ENCODE measurements at places on chromosomes 4 and X.

DNA sequence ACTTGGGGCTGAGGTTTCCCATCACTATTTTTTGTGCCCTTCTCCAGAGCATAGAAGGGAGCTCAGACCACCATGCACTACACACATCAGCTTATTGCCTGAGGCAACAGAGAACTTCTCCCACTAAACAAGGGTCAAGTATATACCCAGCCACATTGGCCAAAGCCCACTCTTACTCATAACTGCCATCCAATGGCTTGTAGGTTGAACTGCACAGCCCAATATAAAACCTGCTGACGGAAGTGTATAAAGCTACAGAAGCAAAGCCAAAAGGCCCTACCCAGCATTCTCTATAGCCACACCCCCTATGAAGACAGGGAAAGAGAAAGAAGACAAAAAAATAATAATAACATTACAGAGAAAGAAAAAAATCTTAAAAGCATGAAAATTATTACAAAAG is 139.7 kb downstream of the LRBA start:
- DNase-seq = no peak

DNA sequence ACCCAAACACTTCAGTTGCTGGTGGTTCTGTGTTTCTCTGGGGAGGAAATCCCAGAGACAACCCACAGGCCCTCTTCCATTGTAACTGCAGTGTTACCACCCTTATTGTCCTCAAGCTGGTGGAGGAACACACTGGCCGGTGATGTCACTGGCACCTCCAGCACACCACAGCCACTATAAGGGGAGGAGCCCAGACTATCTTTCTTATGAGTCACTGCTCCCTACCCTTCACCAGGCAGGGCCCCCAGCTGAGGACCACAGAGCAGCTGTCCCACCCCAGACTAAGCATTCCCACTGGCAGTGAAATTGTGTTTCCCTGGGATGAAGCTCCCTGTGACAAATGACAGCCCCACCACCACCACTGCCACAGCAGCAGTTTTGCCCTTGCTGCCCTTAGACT is 171.8 kb upstream of the FGF16 start:
- DNase-seq = no peak

DNA sequence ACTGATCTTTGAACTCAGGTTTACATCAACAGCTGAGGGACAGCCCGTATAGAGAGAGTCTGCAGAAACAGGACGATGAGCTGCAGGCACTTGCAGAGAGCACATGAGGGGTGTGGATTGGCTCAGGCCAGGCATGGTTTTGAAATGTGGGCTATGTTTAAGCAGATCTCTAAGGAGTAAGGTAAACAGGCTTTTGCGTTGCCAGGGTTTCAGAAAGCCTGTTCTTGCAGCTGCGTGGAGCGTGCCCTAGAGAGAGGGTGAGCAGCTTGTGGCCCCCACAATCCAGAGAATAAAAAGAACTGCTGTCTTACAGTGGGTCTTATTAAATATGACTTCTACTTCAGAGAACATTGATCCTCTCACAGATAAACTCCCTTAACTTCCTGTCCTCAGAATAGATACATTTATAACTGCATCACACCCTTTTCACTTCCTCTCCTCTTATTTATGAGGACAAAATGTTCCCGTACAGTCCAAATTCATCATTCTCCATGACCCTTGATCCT is 64.1 kb downstream of the TMA16 start:
- no peak for DNase-seq

GRCh38 chrX:47623540-47624027 is 3.9 kb upstream of the SYN1 start:
- DNase-seq = no peak

- no peak for DNase-seq
Measured at GRCh38 chr4:188930822-188931221, 791.6 kb downstream of the TRIML1 start.

GRCh38 chr4:61194571-61194970 is 5.6 kb upstream of the ADGRL3 start:
- no peak for DNase-seq

GRCh38 chr4:188976644-188977115 is 837.4 kb downstream of the TRIML1 start:
- no peak for DNase-seq

DNA sequence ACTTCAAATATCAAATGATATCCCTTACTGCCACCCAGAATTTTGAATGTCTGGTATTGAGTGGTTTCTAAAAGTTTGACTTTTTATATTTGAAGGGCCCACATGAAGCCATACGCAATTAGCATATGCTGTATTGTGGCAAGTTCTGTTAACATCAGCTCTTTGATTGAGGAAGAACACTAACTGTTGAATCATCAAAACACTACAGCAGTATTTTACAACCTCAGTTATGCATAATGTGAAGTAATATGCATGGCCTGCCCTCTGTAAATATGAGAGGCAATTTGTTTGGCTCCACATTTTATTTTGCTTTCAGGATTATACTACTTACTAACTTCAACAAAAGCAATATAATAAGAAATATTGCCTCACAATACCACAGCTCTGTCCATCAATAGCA is 62.2 kb upstream of the DMD start:
- no peak for DNase-seq

GRCh38 chr4:26731351-26732035 is 129.1 kb upstream of the STIM2 start:
- no peak for DNase-seq

Data from type B pancreatic cell (in vitro differentiated cells).